ENCODE measurements at places on chromosomes 11 and 22. TPM values are rescaled to one million over a fixed set of nuclear protein-coding genes. Genes with fewer than 3 reads are reported as not detected.

DNA sequence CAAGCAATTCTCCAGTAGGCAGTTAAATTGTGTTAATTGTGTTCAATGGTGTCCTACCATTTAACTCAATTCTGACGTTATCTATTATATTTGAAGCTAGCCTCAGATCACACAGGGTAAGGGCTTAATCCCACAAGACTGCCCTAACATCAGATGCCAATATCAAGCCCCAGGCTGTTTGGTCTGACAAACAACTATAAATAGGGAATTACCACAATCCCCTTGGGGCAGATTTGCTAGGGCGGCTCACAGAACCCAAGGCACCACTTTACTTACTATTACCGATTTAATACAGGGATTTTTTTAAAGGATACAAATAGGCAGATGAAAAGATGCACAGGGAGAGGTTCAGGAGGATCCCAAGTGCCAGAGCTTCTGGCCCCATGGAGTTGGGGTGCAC lies 678.4 kb downstream of the OPCML start:
- no peak for DNase-seq

DNA sequence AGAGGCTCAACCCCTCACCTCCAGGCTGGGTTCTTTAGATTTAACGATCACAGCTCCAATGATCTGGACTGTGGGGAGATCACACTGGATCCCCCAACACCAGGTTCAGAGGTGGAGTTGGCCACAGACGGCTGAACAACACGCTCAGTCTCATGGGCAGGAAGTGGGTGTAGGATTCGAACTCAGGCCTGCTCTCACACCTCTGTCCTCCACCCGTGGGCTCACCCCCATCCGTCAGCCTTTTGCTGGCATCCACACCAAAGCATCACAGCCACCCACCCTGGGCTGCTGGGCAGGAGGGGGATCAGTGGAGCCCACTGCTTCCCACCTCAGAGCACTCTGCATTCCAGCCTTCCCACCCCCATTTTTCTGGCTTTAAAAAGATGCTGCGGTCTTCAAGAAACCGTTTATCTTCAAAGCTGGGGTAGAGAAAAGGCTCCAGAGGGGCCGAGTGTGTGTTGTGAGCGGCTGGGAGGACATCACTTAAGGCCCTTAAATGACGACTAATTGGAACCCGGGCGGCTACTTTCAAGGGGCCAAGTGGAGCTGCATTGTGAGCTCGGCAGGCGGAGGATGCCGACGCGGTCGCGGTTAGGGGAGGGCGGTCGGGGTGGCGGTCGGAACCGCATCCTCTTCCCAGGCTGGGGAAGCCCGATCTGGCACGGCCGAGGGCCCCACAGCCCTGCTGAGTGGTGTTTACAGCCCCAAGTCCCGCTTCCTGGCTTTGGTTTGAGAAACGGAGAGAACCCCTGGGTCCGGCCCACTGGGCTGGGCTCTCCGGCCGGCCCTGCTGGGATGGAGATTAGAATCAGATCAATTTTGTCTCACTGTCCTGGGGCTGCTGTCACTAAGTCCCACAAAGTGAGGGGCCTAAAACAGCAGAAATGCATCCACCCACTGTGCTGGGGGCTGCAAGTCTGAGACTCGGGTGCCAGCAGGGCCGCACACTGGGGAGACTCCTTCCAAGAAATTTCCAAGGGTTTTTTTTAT lies 15.9 kb upstream of the FGF3 start:
- DNase-seq, result no peak

DNA sequence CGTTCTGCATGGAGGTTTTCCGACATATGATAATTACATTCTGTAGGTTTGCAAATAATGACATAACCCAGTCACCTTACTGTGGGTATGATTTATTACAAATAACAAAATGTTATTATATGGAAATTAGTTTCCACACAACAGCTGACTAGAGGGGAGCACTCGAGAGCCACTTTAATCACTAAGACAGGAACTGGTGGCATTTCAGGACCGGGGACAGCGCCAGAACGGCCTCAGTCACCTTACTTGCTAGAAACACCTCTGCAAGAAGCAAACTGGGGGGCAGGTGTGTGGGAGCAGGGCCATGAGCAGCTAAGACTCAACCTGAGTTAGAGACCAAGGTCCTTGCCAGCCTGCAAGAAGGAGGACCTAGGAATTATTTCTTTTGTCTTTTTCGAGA lies 199.9 kb downstream of the DSCAML1 start:
- DNase-seq, result no peak

DNA sequence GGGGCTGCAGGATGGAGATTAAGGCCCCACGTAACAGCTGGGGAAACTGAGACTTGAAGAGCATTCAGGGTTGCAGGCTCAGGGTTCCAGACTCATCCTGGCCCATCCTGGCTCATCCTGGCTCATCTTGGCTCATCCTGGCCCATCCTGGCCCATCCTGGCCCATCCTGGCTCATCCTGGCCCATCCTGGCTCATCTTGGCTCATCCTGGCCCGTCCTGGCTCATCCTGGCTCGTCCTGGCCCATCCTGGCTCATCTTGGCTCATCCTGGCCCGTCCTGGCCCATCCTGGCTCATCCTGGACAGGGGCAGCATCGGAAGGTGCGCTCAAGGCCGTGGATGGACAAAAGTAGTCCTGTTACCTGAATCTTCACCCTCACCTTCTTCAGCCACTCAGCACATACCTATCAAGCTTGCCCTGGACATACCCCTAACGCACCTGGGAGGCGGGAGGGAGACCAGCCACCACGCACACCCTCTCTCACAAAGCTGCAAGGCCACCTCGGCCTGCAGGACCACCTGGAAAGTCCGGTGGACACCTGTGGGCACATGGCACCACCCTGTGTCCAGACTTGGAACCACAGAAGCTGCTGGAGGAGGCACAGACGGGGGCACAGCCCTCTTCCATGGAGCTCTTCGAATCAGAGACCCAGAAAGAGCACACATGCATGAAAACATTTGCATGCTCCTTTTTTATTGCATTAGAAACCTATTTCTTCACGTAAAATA lies 20.3 kb upstream of the NLRP6 start:
- no peak for DNase-seq

DNA sequence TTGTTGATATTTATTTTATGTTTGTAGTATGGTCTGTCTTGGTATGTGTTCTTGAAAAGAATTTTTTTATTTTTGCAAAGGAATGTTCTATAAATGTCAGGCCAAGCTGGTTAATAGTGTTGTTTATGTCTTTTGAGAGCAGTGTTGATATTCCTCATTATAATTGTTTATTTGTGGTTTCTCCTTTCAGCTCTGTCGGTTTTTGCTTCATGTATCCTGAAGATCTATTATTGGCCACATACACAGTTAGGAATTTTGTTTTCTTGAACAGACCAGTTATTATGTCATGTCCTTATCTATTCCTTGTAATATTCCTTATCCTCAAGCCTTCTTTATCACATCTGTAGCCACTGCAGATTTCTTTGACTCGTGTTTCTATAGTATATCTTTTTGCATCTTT lies 56.5 kb downstream of the PDHX start:
- DNase-seq, result no peak

DNA sequence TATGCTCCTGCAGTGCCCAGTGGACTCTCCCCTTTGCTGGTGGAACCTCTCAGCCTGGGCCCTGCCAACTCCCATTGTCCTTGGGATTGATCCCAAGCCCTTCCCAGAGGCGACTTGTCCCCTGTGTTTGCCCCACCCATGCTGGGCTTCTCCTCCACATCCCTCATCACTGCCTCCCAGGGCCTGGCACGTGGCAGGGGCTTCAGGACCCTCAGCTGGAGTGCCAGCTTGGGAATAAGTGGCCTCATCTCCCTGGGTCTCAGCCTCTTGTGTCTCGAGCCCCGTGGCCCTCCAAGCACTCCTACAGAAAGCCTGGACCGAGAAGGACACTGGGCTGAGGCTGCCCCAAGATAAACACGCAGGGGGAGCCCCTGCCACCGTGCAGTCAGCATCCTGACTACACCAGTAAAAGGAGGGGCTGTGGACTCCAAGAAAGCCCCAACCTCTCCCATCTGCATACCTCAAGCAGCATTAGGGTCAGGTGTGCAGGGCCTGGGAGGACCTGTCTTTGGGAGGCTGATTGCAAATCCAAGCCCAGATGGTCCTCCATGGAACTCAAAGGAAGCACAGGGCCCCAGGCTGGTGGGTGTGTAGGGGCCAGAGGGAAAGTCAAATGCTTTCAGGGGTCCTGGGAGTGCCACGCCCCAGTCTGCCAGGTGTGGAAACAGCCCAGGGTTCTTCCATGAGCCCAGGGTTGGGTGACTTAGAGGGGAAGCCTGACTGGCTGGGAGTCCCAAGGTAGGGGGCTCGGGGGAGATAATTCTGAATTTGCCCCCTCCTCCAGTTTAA lies 9.5 kb upstream of the GNAZ start:
- peak; percentile 2 for DNase-seq

- DNase-seq, result no peak
These were observed 45.8 kb upstream of the FIBIN start for GRCh38 chr11:26947904-26948639.

GRCh38 chr11:69193151-69193550 lies 37.4 kb downstream of the SMIM38 start:
- DNase-seq, result no peak

GRCh38 chr11:84398017-84398626 lies 1112.0 kb upstream of the CCDC90B start:
- DNase-seq, result no peak

DNA sequence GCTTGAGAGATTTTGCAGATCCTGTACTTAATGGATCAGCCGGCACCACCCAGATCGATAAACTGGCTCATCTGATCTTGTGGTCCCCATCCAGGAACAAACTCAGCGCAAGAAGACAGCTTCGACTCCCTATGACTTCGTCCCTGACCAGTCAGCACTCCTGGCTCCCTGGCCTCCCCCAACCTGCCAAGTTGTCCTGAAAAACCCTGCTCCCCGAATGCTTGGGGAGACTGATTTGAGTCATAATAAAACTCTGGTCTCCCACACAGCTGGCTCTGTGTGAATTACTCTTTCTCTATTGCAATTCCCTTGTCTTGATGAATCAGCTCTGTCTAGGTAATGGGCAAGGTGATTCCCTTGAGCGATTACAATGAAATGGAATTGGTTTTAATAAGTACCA lies 29.5 kb downstream of the OR2AG2 start:
- no peak for DNase-seq

GRCh38 chr11:117180661-117181585 lies 2.4 kb downstream of the SIDT2 start:
- DNase-seq, result peak; percentile 33

- no peak for DNase-seq
These were observed 35.3 kb downstream of the MCM5 start for GRCh38 chr22:35435201-35435740.

DNA sequence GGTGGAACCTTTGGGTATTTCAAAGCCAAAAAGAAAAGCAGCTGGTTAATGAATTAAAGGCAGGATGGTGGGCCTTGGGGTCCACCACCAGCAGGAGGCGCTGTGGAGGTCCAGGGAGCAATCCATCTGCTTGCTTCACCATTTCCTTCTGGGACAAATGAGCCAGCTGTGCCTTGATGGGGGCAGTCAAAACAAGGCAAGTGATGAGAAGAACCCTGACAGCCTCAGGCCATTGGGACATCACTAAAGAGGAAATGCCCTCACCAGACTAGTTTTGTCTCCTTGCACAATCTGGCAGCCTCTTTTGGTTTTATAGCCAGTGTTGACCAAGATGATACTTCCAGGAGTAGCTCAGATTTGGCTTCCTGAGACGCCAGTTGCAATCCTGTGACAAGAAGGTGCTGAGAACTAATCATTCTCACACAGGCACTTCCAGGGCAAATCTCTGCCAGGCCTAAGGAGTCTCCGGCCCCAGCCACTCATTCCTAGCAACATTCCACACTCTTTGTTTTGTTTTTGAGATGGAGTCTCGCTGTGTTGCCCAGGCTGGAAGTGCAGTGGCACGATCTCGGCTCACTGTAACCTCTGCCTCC lies 38.2 kb upstream of the WEE1 start:
- DNase-seq, result peak; percentile 83

GRCh38 chr11:103961010-103961409 lies 75.4 kb upstream of the DDI1 start:
- DNase-seq, result no peak

- no peak for DNase-seq
These were observed 46.8 kb downstream of the PAMR1 start for GRCh38 chr11:35478471-35479091.

DNA sequence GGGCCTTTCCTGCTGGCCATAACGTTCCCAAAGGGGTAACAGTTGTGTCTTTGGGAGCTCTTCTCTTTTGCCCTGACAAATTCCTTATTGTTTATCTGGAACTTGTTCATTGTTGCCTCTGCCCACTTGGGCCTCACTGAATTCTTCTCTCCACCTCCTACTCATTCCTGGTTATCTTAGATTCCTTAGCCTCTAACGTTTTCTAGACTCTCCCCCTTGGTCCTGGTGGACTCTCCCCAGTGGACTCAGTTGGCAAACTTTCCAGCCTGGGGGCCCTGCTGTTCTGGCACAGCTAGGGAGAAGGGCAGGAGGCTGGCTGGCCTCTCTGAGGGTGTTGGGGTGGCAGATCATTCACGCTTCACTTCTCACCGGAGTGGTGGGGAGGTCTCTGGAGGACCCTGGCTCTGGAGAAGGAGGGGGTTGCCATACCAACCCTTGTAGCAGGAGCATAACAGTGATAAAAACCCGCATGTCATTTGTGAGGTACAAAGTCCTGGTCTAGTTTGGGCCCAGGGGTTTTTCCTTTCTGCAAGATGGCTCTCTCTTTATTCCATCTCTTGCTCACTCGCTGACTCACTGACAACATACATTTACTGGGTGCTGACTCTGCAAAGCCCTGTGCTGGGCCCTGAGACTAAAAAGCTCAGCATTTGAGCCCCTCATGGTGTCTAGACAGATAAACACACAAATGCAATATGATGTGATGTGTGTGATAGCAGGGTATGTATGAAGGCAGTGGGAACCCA lies 39.7 kb downstream of the YWHAH start:
- no peak for DNase-seq

GRCh38 chr11:4466131-4466870 lies 16.1 kb upstream of the OR52K1 start:
- no peak for DNase-seq

DNA sequence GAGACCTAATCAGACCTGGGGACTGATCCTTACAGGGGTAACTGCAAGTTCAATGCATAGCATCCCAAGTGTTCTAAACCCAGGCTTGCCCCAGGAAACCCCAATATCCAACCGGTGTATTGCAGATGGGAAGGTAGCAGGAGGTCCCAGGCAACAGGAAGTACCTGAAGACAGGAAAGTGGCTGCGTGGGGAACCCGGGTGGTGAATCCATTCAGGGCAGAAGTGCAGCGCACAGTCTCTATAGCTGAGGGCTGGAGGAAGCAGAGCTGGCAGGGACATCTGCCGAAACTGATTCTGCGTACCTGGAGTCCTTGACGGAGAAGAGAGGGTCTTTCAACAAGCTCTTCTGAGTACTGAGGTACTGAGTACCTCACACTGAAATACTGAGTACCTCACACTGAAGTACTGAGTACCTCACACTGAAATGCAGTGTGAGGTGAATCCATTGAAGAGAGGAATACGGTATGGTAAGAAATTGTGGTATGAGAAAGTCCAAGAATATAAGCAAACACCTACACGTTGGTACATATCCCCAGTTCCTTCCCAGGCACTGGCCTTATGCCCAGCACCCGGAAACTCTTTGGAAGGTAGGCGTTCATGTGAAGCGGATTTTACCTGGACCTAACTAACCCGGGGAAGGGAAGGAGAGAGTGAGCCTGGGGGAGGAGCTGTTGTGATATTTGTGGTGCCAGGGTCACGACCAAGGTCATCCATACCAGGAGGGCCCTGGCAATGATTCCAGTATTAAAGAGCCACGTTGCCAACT lies 20.1 kb downstream of the SCN4B start:
- DNase-seq, result no peak

- peak; percentile 65 for DNase-seq
These were observed 34.6 kb downstream of the CYTH4 start for GRCh38 chr22:37316875-37317371.

The ALDH3B1 gene
- 0.08 TPM for total RNA-seq

The GAL3ST1 gene
- total RNA-seq, result 0.38 TPM

The DNAJB7 gene
- total RNA-seq, result not detected

The OSBP2 gene
- 1.3 TPM for total RNA-seq

The SLCO2B1 gene
- 0.18 TPM for total RNA-seq

The PRSS23 gene
- 10.4 TPM for total RNA-seq

The POTEH gene
- not detected for total RNA-seq

Measured in activated T-cell treated with anti-CD3 and anti-CD28 coated beads, Interleukin-2, amount 50 U/mL, for 4 hours (primary cell).